ENCODE measurements at places on chromosomes 5 and 9. TPM values are rescaled to one million over a fixed set of nuclear protein-coding genes. Genes with fewer than 3 reads are reported as not detected.

ZNF454 gene
- not detected for total RNA-seq

PCDHGA2 gene
- not detected for total RNA-seq

BRINP1 gene
- total RNA-seq = not detected

SLC25A2 gene
- total RNA-seq = not detected

KCNT1 gene
- total RNA-seq = not detected

SLC2A6 gene
- total RNA-seq = 6.7 TPM

NR2F1 gene
- total RNA-seq = not detected

PPP2R2B gene
- total RNA-seq = 0.65 TPM

ASPN gene
- not detected for total RNA-seq

SLC4A9 gene
- 0.36 TPM for total RNA-seq

HTR4 gene
- not detected for total RNA-seq

AUH gene
- 30.8 TPM for total RNA-seq

BTNL9 gene
- total RNA-seq = not detected

DAPK1 gene
- 2.1 TPM for total RNA-seq

SV2C gene
- total RNA-seq = not detected

ZNF608 gene
- not detected for total RNA-seq

CAMK2A gene
- not detected for total RNA-seq

GABRG2 gene
- total RNA-seq = not detected

ADCY2 gene
- not detected for total RNA-seq

SLIT3 gene
- total RNA-seq = 0.69 TPM
